ENCODE measurements at places on chromosomes 12 and 14.

- no peak for DNase-seq
Measured at GRCh38 chr14:37669242-37669641, 73.8 kb downstream of the TTC6 start.

GRCh38 chr14:104435147-104436046 lies 144.2 kb upstream of the C14orf180 start:
- peak; percentile 18 for DNase-seq

DNA sequence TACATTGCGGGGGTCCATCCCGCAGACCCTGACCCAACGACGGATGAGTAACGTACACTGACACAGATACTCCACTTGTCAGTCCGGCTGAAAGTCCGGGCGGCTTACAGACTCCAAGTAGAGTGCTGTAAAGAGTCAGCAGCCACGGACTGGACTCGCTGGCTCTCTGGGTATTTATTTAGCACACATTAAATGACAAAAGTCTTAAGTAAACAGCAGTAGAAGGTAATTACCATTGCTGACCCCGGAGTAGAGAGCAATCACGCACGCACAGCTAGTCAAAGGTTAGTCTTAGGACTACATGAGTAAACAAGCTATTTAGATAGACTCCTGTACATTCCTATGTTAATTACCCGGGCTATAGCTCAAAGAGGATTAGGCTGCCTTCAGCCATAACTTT lies 780.9 kb downstream of the RPS29 start:
- DNase-seq, result peak; percentile 66

DNA sequence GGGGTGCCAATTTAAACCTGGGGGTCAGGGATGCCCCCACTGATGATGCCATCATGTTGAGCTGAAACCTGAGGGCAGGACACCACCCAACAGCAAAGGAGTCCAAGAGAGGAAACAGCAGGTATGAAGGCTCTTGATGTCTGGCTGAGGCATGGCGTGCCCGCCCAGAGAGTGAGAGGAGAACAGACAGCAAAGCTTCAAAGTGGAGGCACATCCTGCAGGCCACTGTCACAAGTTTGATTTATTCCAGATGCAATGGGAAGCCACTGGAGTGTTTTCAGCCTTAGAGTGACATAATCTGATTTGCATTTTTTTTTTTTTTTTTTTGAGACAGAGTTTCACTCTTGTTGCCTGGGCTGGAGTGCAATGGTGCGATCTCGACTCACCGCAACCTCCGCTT lies 34.8 kb downstream of the IRF2BPL start:
- DNase-seq, result no peak

DNA sequence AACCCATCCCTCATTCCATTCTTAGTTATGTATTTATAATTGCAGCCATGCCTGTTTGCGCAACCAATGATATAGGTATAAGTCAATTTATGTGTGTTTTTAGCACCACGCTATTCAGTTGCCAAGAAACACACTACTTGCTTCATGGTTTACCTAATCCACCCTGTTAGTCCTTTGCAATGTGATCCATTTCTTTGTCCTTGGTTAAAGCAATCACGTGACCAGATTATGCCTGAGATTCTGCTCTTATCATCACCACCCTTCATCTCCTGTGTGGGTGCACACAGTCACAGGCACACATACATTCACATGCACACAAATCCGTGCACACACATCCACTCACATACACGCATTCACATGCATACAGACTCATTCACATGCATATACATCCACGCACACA lies 52.3 kb upstream of the KCNA5 start:
- no peak for DNase-seq

- no peak for DNase-seq
Measured at GRCh38 chr12:89514751-89515150, 9.8 kb downstream of the GALNT4 start.

- no peak for DNase-seq
Measured at GRCh38 chr14:32010604-32011125, 66.4 kb upstream of the ARHGAP5 start.

GRCh38 chr12:132492522-132492921 lies 2.6 kb downstream of the FBRSL1 start:
- DNase-seq, result no peak

- DNase-seq, result no peak
Measured at GRCh38 chr12:47458279-47458678, 247.6 kb downstream of the RPAP3 start.

GRCh38 chr12:85527192-85527591 lies 247.2 kb downstream of the ALX1 start:
- DNase-seq, result no peak
